Hepatic stellate cell (primary cell): ENCODE measurements at places on chromosomes 7 and 10.

DNA sequence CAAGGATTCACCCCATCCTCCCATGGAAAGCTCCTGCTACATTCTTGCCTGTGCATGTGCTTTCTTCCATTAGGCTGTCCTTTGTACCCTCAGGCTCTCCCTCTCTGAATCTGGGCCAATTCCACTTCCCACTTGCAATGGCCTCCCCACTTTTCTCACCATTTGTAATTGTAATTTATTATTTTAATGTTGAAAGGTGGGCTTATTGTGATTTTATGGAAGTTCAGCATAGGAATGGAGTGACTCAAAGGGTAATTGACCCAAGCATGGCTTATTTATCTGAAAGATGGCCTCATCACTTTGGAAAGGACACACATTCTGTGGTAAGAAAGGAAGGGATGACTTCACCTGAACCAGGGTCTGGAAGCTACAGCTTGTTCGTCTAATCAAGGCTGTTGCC is 46.9 kb upstream of the ORC5 start:
- no peak for DNase-seq

DNA sequence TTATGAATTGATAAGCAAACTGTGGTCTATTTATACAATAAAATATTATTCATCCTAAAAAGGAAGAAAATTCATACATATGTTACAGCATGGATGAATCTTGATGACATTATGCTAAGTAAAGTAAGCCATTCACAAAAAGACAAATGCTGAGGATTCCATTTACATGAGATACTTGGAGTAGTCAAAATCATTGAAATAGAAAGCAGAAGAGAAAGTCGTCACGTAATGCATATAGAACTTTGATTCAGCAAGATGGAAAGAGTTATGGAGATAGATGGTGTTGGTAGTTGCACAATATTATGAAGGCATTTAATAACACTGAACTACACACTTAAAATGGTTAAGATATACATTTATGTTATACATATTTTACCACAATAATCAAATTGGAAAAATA is 309.7 kb upstream of the KLF6 start:
- DNase-seq = no peak

GRCh38 chr10:71424496-71425194 is 27.9 kb downstream of the CDH23 start:
- DNase-seq = no peak

- no peak for DNase-seq
Observed at GRCh38 chr10:83427101-83427500, 712.2 kb upstream of the GHITM start.

DNA sequence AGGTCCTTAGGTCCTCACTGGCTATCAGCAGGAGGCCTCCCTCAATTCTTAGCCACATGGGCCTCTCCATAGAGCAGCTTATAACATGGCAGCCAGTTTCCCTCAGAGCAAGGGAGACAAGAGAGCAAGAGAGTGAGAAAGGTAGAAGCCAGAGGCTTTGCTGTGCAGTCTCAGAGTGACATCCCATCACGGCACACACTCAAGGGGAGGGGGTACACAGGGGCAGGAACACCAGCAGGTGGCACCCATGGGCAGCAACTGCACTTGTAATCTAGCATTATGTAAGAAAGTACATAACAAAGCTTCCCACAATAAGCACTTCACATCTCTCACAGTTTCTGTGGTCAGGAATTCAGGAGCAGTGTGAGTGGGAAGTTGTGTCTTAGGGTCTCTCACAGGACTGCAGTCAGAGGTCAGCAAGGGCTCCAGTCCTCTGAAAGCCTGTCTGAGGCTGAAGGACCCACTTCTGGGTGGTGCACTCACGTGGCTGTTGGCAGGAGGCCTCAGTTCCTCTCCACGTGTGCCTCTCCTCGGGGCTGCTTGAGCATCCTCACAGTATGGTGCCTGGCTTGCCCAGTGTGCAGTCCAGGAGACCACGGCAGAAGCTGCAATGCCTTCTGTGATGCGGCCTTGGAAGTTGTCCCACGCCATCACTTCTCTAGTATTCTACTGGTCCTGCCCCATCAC is 159.4 kb downstream of the OAT start:
- no peak for DNase-seq

- DNase-seq = no peak
Observed at GRCh38 chr7:33814936-33815335, 90.4 kb upstream of the BMPER start.

DNA sequence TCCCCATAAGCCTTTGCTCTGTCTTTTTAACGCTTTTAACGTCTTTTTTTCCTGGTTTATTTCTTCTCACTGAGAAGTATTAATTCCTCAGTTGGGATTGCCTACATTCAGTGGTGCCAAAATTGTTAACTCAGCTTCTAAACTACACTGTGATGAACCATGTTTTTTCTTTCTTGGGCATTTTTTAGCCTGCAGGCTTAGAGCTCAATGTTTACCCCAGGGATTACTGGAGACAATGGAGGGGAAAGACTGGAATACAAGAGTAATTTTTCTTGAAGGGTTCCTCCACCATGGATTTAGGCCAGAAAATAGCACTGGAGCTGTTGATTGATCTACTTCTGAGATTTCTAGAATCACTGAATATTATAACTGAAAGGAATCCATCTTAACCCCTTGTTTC is 19.8 kb downstream of the STAMBPL1 start:
- DNase-seq = no peak

DNA sequence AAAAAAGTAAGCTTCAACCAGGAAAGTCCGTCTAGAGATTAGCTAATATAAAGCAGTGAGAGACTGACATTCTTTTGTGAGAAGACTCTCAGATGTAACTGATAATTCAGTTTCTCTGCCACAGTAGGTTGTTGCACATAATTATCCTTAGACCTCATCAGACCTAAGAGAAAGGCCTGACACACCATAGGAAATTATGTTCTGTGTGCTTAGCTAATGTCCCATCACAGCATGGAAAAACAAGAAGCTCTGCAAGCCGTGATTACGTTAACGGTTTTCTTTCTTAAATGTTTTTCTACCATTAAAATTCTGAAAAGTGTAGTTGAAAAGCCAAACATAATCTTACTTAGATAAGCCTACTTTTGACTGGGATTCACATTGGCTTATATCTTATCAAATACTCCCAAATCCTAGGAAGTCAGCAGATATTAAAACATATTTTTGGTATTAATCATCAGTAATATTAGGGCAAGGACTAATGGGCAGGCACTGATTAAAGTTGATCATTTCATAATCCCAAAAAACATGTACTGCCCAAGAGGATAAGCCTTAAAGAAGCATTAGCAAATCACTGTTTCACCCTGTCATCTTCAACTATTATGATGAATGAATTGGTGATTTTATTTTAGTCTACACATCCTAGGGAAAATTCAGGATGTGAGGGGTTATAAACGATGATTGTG is 5.2 kb downstream of the CSTF2T start:
- DNase-seq = no peak

DNA sequence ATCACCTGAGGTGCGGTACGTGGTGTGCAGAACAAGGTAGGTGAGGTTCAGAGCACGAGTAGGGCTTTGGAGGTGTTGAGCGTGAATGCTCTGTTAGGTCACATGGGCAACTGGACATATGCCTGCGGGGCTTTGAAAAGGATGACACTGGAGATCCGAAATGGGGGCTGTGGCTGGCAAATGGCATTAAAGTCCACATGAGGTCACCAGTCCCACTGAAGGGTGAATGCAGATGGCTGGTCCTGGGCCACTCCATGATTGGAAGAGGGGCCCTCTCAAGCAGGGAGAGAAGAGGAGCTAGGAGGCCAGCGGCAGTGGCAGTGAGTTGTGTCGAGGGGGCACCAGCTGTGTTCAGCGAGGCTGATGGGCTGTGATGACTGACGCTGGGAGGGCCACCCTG is 254.9 kb upstream of the SHH start:
- DNase-seq = no peak

GRCh38 chr10:93894516-93895378 is 969 bp downstream of the SLC35G1 start:
- peak; percentile 17 for DNase-seq

DNA sequence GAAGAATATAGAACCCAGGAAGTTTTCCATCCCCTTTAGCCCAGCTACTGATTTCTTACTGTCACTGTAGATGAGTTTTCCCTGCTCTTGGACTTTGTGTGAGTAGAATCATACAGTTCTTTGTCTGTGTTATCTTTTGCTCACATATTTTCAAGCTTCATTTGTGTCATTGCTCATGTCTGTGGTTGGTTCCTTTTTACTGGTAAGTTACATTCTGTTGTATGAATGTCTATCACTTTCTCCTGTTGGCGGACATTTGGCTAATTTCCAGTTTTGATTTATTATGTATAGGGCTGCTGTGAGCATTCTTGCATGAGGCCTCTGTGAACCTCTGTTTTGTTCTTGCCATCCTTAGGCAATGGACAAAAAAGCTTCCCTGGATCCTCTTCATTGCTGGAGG is 5.3 kb downstream of the GLRX3 start:
- DNase-seq = no peak

- peak; percentile 56 for DNase-seq
Observed at GRCh38 chr10:48309711-48310226, 3.3 kb downstream of the MAPK8 start.

DNA sequence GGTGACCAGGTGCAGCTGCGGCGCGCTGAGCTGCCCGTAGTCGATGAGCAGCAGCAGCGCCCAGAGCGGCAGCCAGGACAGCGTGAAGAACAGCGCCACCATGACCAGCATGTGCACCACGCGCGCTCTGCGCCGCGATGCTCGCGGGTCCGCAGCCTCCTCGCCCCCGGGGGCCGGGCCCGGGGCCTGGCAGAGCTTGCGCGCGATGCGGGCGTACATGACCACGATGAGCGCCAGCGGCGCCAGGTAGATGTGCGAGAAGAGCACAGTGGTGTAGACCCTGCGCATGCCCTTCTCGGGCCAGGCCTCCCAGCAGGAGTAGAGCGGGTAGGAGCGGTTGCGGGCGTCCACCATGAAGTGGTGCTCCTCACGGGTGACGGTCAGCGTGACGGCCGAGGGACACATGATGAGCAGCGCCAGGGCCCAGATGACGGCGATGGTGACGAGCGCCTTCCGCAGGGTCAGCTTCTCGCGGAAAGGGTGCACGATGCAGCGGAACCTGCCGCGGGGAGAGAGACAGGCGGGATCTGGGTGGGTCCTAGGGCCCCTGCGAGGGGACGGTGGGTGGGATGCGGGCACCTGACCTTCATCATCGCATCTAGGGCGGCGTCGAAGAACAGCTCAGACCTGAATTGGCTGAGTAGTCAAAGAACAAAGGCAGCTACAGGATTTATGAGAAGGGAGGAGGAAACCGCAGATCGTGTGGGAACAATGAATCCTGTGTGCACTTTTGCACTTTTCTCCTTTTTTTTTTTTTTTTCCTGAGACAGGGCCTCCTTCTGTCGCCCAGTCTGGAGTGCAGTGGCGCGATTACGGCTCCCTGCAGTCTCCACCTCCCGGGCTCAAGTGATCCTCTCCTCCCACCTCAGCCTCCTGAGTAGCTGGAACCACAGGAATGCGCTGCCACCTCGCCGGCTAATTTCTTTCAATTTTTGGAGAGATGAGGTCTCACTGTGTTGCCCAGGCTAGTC is 22.4 kb upstream of the PPA1 start:
- DNase-seq = no peak

GRCh38 chr10:109902992-109903947 is 20.0 kb downstream of the XPNPEP1 start:
- DNase-seq = no peak

GRCh38 chr10:9547936-9548904 is 1469.5 kb upstream of the CELF2 start:
- no peak for DNase-seq

GRCh38 chr10:2703953-2704352 is 363.4 kb upstream of the PFKP start:
- no peak for DNase-seq

GRCh38 chr10:33270971-33271370 is 63.5 kb downstream of the NRP1 start:
- no peak for DNase-seq

DNA sequence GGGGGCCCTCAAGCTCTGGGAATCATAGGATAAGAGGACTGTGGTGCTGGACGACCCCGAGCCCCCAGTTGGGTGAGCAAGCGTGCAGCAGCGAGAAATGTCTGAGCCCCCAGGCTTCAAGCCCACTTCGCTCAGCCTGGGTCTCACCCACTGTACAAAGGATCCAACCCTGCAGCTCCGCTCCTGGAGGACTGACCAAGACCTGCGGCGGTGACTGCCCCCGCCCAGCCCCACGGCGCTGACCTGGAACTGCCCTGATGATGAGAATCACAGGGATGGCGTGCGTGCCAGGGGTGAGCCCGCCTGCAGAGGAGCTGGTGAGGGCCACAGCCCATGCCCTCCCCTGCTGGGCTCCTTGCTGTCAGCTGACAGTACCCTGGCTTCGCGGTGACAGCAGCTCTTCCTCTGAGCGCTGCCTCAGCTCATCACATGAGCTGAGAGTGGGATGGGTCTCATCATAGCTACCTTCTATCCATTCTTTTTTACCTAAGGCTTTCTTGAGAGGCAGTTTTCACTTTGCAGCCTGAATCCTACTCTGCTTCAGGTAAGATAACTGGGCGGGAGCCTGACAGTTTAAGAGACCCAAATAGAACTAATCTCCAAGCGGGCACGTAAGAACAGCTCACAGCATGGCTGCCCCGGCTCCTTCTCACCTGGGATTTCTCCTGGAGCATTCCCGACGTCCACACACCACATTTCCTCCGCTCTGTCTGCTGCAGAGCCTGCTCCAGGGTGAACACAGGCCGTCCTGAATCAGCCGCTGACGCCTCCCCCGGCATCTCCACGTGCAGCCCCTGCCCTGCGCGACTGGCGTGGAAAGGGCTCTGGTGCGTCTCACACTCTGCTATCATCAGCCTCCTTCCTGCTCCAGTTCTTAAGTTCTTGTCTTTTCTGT is 329.9 kb downstream of the PTPRN2 start:
- DNase-seq = no peak

- no peak for DNase-seq
Observed at GRCh38 chr10:122293961-122294380, 22.9 kb downstream of the BTBD16 start.

- no peak for DNase-seq
Observed at GRCh38 chr10:108791030-108791429, 1132.3 kb downstream of the XPNPEP1 start.

DNA sequence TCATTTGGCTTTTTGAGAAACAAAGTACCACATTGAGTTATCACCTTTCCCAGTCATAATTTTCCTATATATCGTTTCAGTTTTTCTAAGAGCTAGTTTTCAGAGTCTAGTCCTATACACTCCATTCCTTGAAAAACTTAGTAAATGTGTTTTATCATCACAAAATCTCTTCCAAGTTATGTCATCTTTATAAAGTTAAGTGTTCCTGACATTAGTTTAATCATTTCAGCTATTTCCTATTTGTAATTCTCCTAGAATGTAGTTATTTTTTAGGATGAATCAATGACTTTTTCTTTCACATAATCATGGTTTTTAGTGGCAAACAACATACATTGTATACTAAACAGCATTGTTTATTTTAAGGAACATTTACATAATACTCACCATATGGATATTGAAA is 191.7 kb upstream of the BET1 start:
- DNase-seq = no peak

DNA sequence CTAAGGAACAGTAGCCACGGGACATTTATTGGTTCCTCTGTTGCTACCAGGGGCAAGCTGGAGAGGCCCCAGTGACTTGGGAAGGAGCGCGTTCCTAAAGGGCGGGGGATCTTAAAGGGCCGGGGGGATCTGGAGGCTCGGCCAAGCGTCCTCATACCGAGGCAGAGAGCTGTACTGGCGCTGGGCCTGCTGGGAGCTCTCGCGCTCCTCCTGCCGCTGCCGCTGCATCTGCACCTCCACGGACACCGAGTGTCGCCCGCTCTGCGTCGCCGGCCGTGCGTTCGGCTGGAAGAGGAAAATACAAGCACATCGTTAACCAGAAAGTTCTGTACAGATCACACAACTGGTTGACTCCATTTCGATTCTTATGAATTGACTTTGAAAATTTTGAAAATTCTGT is 695.6 kb downstream of the PARD3 start:
- DNase-seq = no peak
